ENCODE measurements at places on chromosomes 6 and 20. TPM values are rescaled to one million over a fixed set of nuclear protein-coding genes. Genes with fewer than 3 reads are reported as not detected.

DNA sequence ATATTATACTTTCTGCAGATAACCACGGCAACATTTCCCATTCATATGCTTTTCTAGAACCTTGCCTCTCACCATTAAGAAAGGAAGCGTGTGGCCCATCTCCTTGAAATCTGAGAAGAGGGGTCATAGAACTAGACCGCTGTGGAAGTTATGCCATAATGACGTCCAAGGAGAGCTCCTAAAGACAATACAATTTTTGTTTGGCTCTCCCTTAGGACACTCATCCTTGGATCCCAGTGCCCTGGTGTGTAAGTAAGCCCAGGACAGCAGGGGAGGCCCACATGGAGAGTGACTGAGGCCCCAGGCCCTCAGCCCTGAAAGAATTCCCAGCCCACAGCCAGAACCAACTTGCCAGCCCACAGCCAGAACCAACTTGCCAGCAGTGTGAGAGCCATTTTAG, 379.6 kb downstream of the FOXA2 start:
- DNase-seq: no peak
- H3K27ac ChIP-seq: no peak overlapping the region
- no peaks in the 10 kb centered on the region for H3K27me3 ChIP-seq
- H3K4me3 ChIP-seq: no peak overlapping the region
- no peaks in the 10 kb centered on the region for H3K4me1 ChIP-seq

GRCh38 chr6:14897831-14898230, 348.0 kb upstream of the JARID2 start:
- no peaks in the 10 kb centered on the region for H3K36me3 ChIP-seq
- H3K27ac ChIP-seq: no peak overlapping the region
- no peak for DNase-seq

GRCh38 chr6:97081010-97081590, 156.6 kb downstream of the KLHL32 start:
- no peaks in the 10 kb centered on the region for H3K27me3 ChIP-seq
- DNase-seq: no peak
- H3K4me3 ChIP-seq: no peak overlapping the region
- H3K4me1 ChIP-seq: peaks cover 12% of the 10 kb centered on the region

DNA sequence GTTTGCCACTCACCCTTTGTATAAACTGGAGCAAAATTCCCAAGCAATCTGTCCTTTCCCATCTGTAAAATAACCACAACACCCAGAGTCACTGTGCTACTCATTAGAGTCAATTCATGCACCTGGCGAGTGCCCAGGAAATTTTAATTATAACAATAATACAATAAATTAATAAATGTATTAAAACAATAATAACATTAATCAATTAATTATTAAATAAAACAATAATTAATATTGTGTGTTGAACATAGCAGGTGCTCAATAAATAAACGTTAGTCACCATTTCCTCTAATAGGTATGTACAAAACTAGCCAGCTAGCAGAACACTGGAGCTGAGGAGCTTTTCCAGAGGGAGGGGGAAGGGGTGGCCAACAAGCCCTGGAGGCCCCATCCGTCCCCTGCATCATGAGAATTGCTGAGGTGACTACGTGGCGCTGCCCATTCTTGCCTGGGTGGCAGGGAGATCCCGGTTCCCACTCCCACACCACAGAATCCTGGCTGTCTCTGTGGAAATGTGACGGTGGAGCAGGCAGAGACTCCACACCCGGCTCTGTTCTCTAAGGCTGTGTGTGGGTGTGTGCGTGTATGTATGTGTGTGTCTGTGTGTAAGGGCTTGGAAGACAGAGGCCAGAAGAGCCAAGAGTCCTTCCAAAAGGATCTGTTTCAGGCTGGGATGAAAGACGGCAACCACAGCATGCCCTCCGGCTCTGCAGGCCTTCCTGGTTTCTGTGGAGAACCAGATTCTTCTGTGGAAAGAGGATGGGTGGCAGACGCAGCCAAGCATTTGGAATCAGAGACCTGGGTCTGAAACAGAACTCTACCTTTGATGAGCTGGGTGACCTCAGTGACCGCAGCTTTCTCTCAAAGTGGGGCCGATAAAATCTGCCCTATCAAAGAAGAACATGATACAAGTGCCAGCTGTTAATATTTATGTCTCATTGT, 18.8 kb upstream of the EZR start:
- no peak overlapping the region for H3K27ac ChIP-seq
- H3K4me1 ChIP-seq: no peaks in the 10 kb centered on the region
- no peaks in the 10 kb centered on the region for H3K36me3 ChIP-seq
- no peak for DNase-seq

DNA sequence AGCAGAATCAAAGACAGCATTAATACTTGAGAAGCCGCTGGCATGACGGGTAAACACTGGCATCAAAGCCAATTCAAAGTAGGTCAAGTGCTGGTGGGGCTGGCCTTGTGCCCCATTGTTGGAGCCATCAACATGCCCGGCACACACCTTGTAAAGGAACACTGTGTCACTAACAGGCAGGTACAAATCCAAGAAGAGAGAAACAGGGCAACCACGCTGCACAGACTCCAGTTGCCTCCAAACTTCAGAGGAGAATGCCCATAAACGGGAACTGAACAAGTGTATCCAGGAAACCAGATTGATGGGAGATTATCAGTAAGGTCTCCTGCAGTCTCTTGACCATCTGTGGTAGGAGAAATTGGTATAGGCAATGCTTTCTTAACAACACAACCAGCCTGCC, 127.0 kb upstream of the STXBP5 start:
- H3K4me3 ChIP-seq: no peak overlapping the region
- no peaks in the 10 kb centered on the region for H3K36me3 ChIP-seq
- H3K4me1 ChIP-seq: no peaks in the 10 kb centered on the region
- H3K27me3 ChIP-seq: no peaks in the 10 kb centered on the region
- DNase-seq: no peak
- no peak overlapping the region for H3K27ac ChIP-seq

GRCh38 chr6:154234019-154234772, 122.4 kb downstream of the IPCEF1 start:
- H3K4me3 ChIP-seq: peak overlapping the region; percentile 55
- H3K36me3 ChIP-seq: peaks cover 17% of the 10 kb centered on the region
- peak overlapping the region; percentile 64 for H3K27ac ChIP-seq
- peaks cover 50% of the 10 kb centered on the region for H3K4me1 ChIP-seq
- DNase-seq: no peak

DNA sequence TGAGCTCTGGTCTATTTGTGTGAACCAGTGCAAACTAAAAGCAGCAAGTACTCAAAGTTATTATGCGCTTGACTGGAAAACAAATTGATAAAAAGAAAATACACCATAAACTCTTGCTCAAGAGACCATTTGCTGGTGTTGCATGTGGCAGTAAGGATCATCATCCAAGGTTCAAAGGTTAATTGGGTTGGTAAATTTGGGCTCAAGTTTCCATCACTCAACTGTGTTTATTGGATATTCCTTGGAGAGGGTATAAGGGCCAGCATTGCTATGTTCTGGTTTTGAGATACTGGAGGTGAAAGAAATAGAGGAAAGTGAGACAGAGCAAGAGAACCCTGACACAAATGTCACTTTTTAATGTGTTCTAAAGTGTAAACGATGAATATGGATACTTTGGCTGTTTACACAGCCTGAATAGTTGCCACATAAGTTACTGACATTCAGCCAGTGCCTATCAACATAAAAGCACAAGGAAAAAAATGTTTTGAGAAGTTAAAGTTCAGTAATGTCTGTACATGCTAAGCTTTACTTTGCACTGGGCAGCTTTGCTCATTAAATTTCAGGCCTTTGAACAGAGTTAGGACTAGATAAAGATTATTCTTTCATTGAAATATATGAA, 736.1 kb downstream of the HDGFL1 start:
- H3K4me1 ChIP-seq: no peaks in the 10 kb centered on the region
- no peaks in the 10 kb centered on the region for H3K27me3 ChIP-seq
- DNase-seq: no peak
- H3K36me3 ChIP-seq: no peaks in the 10 kb centered on the region

PPP1R14C gene
- total RNA-seq: not detected

C20orf202 gene
- total RNA-seq: 0.25 TPM

SERPINB6 gene
- 85.3 TPM for total RNA-seq

GRCh38 chr6:32889533-32889932, 35.5 kb downstream of the PSMB9 start:
- no peak for DNase-seq
- no peak overlapping the region for H3K4me3 ChIP-seq
- peaks cover 12% of the 10 kb centered on the region for H3K27me3 ChIP-seq

GRCh38 chr20:10652185-10652584, 21.6 kb downstream of the JAG1 start:
- H3K4me3 ChIP-seq: no peak overlapping the region
- peaks cover 12% of the 10 kb centered on the region for H3K27me3 ChIP-seq
- H3K27ac ChIP-seq: no peak overlapping the region
- H3K36me3 ChIP-seq: no peaks in the 10 kb centered on the region
- DNase-seq: no peak
- peaks cover 17% of the 10 kb centered on the region for H3K4me1 ChIP-seq

JPH2 gene
- 0.36 TPM for total RNA-seq

DNMT3B gene
- total RNA-seq: 6.6 TPM

GRCh38 chr20:40900666-40901215, 127.9 kb upstream of the TOP1 start:
- DNase-seq: no peak
- no peak overlapping the region for H3K4me3 ChIP-seq
- H3K27ac ChIP-seq: no peak overlapping the region
- peaks cover 25% of the 10 kb centered on the region for H3K27me3 ChIP-seq
- no peaks in the 10 kb centered on the region for H3K36me3 ChIP-seq
- peaks cover 5% of the 10 kb centered on the region for H3K4me1 ChIP-seq

SPATA25 gene
- total RNA-seq: 2.0 TPM

DNA sequence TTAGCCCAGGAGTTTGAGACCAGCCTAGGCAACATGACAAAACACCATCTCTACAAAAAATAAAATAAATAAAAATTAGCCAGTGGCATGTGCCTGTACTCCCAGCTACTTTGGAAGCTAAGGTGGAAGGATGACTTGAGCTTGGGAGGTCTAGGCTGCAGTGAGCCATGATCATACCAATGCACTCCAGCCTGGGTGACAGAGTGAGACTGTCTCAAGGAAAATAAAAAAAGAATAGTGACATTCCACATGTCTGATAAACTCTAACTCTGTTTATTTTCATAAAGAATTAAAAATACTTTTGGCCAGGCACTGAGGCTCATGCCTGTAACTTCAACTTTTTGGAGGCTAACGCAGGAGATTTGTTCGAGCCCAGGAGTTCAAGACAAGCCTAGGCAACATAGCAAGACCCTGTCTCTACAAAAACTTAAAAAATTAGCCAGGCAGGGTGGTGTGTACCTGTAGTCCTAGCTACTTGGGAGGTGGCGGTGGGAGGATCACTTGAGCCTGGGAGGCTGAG, 115.1 kb downstream of the GJA1 start:
- H3K27ac ChIP-seq: no peak overlapping the region
- H3K27me3 ChIP-seq: no peaks in the 10 kb centered on the region
- no peaks in the 10 kb centered on the region for H3K4me1 ChIP-seq
- no peaks in the 10 kb centered on the region for H3K36me3 ChIP-seq
- no peak overlapping the region for H3K4me3 ChIP-seq
- no peak for DNase-seq

BANF2 gene
- total RNA-seq: not detected

- no peaks in the 10 kb centered on the region for H3K4me1 ChIP-seq
- DNase-seq: no peak
- no peak overlapping the region for H3K4me3 ChIP-seq
- no peak overlapping the region for H3K27ac ChIP-seq
- H3K27me3 ChIP-seq: no peaks in the 10 kb centered on the region
Observed at GRCh38 chr6:72132427-72132826, 246.1 kb downstream of the RIMS1 start.

SRMS gene
- not detected for total RNA-seq

DNA sequence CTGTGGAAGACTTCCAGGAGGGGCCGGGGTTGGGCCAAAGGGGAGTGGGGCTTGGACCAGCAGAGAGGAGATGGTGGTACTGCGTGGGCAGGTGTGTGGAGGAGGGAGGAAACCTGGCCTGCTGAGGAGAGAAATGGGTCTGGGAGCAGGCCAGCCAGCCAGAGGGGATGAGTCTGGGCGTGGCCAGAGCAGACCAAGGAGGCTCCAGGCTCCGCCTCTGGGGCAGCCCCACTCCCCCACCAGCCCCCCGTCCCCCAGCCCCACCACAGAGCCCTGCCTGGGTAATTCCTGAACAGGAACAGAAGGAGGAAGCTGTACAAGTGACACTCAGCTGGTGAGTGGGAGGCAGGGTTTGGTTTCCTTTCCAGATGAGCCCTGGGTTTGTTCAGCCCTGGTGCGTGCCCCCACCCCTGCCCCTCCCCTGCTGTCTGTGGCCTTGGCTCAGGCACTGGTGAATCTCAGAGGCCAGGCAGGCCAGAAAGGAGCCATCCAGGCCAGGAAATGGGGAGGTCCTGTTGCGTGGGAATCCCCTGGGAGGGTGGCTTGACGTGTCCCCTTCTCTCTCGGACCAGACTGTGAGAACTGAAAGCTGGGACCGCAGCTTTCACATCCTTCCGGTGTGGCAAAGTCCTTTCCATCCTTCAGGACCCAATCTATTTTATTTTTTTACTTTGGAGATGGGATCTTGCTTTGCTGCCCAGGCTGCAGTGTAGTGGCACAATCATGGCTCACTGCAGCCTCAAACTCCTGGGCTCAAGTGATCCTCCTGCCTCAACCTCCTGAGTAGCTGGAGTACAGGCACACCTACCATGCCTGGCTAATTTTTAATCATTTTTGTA, 9.4 kb upstream of the SRC start:
- H3K36me3 ChIP-seq: no peaks in the 10 kb centered on the region
- peaks cover 19% of the 10 kb centered on the region for H3K4me1 ChIP-seq
- peak overlapping the region; percentile 77 for H3K4me3 ChIP-seq

- no peak for DNase-seq
- no peaks in the 10 kb centered on the region for H3K27me3 ChIP-seq
- H3K27ac ChIP-seq: no peak overlapping the region
- H3K4me3 ChIP-seq: no peak overlapping the region
- H3K36me3 ChIP-seq: no peaks in the 10 kb centered on the region
Observed at GRCh38 chr6:68159433-68159832, 475.6 kb upstream of the ADGRB3 start.

GRCh38 chr20:59211208-59211765, 47.7 kb downstream of the ZNF831 start:
- peaks cover 3% of the 10 kb centered on the region for H3K36me3 ChIP-seq
- H3K27ac ChIP-seq: peak overlapping the region; percentile 65
- no peak for DNase-seq
- H3K4me1 ChIP-seq: peaks cover 12% of the 10 kb centered on the region
- H3K4me3 ChIP-seq: no peak overlapping the region

GRCh38 chr6:87754828-87755227, 52.8 kb upstream of the AKIRIN2 start:
- no peak for DNase-seq
- no peak overlapping the region for H3K27ac ChIP-seq
- no peaks in the 10 kb centered on the region for H3K36me3 ChIP-seq
- H3K27me3 ChIP-seq: peaks cover 3% of the 10 kb centered on the region
- H3K4me1 ChIP-seq: peaks cover 11% of the 10 kb centered on the region

GRCh38 chr6:27812078-27812804, 100.0 kb downstream of the OR2B2 start:
- H3K36me3 ChIP-seq: no peaks in the 10 kb centered on the region
- no peak for DNase-seq
